ENCODE measurements at places on chromosomes 2 and 18. TPM values are rescaled to one million over a fixed set of nuclear protein-coding genes. Genes with fewer than 3 reads are reported as not detected.

DTNA gene
- not detected for total RNA-seq

GALNT13 gene
- total RNA-seq: not detected

SCN2A gene
- total RNA-seq: 0.75 TPM

PLA2R1 gene
- total RNA-seq: not detected

LIPT1 gene
- total RNA-seq: 22.0 TPM
